ENCODE measurements at places on chromosomes 3 and 15.
A peak's percentile ranks its signal among the peaks of the same experiment; 100 is the strongest.

GRCh38 chr3:131038326-131038725 lies 11.6 kb downstream of the NEK11 start:
- no peak for DNase-seq
- no peaks in the 10 kb centered on the region for H3K36me3 ChIP-seq
- no peaks in the 10 kb centered on the region for H3K27me3 ChIP-seq

DNA sequence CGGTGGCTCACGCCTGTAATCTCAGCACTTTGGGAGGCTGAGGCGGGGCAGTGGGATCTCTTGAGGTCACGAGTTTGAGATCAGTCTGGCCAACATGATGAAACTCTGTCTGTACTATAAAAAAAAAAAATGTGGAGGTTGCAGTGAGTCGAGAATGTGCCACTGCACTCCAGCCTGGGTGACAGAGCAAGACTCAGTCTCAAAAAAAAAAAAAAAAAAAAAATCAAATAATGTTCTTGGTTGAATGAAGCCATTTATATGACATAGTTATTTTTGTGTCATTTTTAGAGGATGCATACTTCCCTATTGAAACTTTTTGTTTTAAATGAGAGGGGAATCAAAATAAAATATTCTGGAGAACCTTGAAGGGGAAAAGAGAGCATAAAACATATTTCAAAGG lies 3.1 kb downstream of the HMCES start:
- H3K36me3 ChIP-seq, result peaks cover 12% of the 10 kb centered on the region
- H3K27me3 ChIP-seq, result no peaks in the 10 kb centered on the region
- H3K4me1 ChIP-seq, result peaks cover 17% of the 10 kb centered on the region
- H3K27ac ChIP-seq, result no peak overlapping the region

DNA sequence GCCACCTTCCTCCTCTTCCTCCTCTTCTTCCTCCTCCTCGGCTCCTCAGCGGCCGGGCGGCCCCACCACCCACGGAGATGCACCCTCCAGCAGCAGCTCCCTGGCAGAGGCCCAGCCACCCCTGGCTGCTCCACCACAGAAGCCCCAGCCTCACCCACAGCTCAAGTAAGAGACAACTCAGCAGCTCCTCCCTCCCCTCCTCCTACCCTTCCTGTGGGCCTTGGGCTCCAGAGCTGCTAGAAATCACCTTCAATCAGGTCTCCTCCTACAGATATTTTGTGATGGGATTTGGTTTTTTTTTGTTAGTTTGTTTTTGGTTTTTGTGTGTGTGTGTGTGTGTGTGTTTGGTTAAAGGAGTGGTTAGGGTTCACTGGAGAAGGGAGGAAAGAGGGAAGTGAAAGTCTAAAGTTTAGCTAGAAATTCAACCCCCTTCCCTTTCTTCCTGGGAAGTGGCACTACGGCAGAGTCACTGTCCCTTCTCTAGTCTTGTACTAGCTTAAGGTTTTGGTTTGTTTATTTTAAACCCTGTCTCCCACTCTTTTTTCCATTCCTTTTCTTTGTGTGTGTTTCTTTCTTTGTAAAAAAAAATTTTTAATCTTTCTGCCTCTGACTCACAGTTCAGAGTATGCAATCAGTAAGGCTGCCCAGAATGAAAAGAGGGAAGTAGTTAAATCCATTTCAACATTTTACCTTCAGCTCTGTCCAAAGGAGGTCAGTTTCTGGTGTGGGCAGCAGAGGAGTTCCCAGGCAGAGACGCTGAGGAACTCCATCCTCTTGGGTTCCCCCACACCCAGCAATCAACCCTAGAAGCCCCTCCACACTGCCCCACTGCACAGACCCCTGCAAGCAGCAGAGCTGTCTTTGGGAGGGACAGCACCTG lies 29.0 kb upstream of the TIMP4 start:
- peak; percentile 79 for DNase-seq
- peak overlapping the region; percentile 33 for H3K4me3 ChIP-seq
- no peaks in the 10 kb centered on the region for H3K36me3 ChIP-seq

- no peak for DNase-seq
- no peaks in the 10 kb centered on the region for H3K4me1 ChIP-seq
- no peak overlapping the region for H3K27ac ChIP-seq
- H3K4me3 ChIP-seq, result no peak overlapping the region
- H3K36me3 ChIP-seq, result no peaks in the 10 kb centered on the region
- no peaks in the 10 kb centered on the region for H3K27me3 ChIP-seq
Measured at GRCh38 chr3:78494851-78495250, 1272.9 kb downstream of the ROBO1 start.

GRCh38 chr15:67902579-67903009 lies 62.7 kb upstream of the RNU6-1 start:
- DNase-seq, result no peak
- peaks cover 5% of the 10 kb centered on the region for H3K27me3 ChIP-seq
- no peaks in the 10 kb centered on the region for H3K4me1 ChIP-seq
- no peak overlapping the region for H3K4me3 ChIP-seq
- H3K27ac ChIP-seq, result no peak overlapping the region

DNA sequence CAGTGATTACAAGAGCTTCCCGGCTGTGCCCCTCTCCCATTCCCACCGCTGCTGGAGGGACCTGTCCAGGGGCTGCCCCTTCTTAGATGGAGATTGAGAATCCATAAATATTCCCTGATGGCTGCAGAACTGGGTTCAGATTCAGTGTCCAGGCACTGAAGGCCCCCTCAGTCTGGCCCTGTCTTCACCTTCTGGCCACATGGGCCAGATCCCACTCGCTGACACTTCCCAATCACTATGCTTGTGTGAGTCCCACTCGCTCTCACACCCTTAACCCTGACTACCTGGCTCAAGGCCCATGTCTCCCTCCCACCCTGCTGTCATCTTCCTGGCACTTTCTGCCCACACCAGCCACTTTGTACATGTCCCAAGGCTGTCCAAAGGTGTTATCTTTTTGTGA lies 15.5 kb upstream of the MRPS22 start:
- DNase-seq, result no peak
- H3K27me3 ChIP-seq, result peaks cover 25% of the 10 kb centered on the region
- no peak overlapping the region for H3K27ac ChIP-seq
- no peaks in the 10 kb centered on the region for H3K36me3 ChIP-seq
- H3K4me1 ChIP-seq, result peaks cover 2% of the 10 kb centered on the region

DNA sequence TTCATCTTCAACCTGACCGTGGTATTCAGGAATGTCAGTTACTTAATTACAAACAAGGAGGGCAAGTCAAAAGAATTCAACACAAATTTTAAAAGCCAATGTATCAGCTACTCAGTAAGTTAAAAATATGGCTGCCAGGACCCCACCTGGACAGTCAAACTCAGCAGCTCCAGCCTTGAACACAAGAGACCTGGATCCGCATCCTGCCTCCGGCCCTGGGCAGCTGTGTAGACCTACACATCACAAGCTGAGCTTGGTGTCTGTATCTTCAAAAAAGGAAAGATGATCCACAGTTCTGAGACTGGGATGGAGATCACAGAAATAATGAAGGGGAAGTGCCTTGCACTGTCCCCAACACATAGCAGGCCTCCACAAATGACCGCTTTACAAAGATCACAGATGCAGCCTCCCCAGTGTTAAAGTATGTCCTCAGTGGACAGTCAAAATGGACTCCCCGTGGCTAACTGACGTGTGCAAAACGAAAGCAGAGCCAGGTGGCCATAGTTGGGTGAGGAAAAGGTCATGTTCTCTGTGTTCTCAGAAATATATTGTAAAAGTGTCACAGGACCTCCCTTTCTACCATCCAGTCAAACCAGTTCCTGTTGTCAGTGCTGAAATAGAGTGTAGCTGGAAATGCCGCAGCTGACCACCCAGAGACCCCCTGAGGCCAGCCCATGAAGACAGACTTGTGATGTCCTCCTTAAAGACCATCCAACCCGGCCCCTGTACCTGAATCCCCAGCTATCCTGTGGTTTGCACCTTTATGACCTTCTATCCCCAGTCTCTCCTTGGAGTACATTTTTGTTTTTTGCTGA lies 168.5 kb upstream of the NSMCE3 start:
- no peak overlapping the region for H3K27ac ChIP-seq
- no peaks in the 10 kb centered on the region for H3K36me3 ChIP-seq
- no peaks in the 10 kb centered on the region for H3K27me3 ChIP-seq
- peak; percentile 58 for DNase-seq

DNA sequence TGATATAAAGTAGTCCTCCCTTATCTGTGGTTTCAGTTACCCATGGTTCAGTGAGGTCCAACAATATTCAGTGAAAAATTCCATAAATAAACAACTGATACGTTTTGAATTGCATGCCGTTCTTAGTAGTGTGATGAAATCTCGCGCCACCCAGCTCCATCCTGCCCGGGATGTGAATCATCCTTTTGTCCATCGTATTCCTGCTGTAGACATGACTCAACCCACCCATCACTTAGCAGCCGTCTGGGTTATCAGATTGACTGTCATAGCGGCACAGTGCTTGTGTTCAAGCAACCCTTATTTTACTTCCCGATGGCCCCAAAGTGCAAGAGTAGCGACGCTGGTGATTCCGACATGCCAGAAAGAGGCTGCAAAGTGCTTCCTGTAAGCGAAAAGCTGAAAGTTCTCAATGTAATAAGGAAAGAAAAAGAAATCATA lies 48.0 kb upstream of the MEX3B start:
- H3K27me3 ChIP-seq, result no peaks in the 10 kb centered on the region
- H3K36me3 ChIP-seq, result no peaks in the 10 kb centered on the region
- DNase-seq, result peak; percentile 89
- peak overlapping the region; percentile 40 for H3K27ac ChIP-seq
- H3K4me1 ChIP-seq, result peaks cover 4% of the 10 kb centered on the region
- H3K4me3 ChIP-seq, result peak overlapping the region; percentile 36

GRCh38 chr3:8524249-8524648 lies 22.6 kb downstream of the LMCD1 start:
- no peak overlapping the region for H3K27ac ChIP-seq
- no peaks in the 10 kb centered on the region for H3K27me3 ChIP-seq
- H3K4me1 ChIP-seq, result peaks cover 40% of the 10 kb centered on the region

DNA sequence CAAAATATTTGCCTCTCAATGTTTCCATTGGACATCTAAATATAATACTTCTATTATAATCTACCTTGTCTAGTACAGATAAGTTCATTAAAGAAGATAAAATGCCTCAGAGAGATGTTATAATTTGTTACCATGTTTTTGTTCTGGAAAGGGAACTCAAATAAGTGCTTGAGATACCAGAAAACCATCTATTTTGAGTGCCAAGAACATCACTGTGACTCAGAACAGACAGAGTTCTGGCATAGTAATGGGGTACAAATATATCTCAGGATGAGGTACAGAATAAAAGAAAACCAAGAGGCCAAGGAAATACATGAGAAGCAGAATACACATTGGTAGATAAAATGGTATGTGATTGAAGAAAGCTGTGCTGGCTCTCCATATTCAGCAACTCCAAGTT lies 58.9 kb downstream of the IMPG2 start:
- H3K36me3 ChIP-seq, result no peaks in the 10 kb centered on the region
- H3K27ac ChIP-seq, result no peak overlapping the region
- H3K4me3 ChIP-seq, result no peak overlapping the region
- H3K27me3 ChIP-seq, result no peaks in the 10 kb centered on the region
- no peak for DNase-seq

Data from osteoblast (primary cell).